ENCODE measurements at places on chromosomes 7 and 10. TPM values are rescaled to one million over a fixed set of nuclear protein-coding genes. Genes with fewer than 3 reads are reported as not detected.

The ICA1 gene
- 8.2 TPM for total RNA-seq

The SHH gene
- total RNA-seq: not detected

The CPA2 gene
- total RNA-seq: not detected

The MICU1 gene
- total RNA-seq: 53.5 TPM

The HECW1 gene
- total RNA-seq: 0.33 TPM

The POLL gene
- 39.6 TPM for total RNA-seq

The SEMA3D gene
- total RNA-seq: 3.8 TPM

The HDAC9 gene
- 32.3 TPM for total RNA-seq

The FFAR4 gene
- total RNA-seq: 0.99 TPM

The ABCC2 gene
- total RNA-seq: 0.41 TPM

The TRIM73 gene
- 1.6 TPM for total RNA-seq

The COL1A2 gene
- total RNA-seq: 83.4 TPM

The PLEKHS1 gene
- not detected for total RNA-seq

The NRP1 gene
- 44.1 TPM for total RNA-seq

The LIPF gene
- not detected for total RNA-seq

The PFKFB3 gene
- total RNA-seq: 28.0 TPM

The TRIL gene
- 2.0 TPM for total RNA-seq

The MACC1 gene
- under 0.01 TPM for total RNA-seq

The LRRC61 gene
- total RNA-seq: 10.8 TPM

The TMEM176B gene
- 48.7 TPM for total RNA-seq

The CCDC146 gene
- 22.8 TPM for total RNA-seq

The GBX1 gene
- total RNA-seq: not detected
